ENCODE measurements at places on chromosomes 3 and 15.

- no peak for DNase-seq
Measured at GRCh38 chr3:52227117-52227516, 1.7 kb upstream of the TLR9 start.

GRCh38 chr3:140152851-140153639 lies 218.1 kb downstream of the CLSTN2 start:
- no peak for DNase-seq

DNA sequence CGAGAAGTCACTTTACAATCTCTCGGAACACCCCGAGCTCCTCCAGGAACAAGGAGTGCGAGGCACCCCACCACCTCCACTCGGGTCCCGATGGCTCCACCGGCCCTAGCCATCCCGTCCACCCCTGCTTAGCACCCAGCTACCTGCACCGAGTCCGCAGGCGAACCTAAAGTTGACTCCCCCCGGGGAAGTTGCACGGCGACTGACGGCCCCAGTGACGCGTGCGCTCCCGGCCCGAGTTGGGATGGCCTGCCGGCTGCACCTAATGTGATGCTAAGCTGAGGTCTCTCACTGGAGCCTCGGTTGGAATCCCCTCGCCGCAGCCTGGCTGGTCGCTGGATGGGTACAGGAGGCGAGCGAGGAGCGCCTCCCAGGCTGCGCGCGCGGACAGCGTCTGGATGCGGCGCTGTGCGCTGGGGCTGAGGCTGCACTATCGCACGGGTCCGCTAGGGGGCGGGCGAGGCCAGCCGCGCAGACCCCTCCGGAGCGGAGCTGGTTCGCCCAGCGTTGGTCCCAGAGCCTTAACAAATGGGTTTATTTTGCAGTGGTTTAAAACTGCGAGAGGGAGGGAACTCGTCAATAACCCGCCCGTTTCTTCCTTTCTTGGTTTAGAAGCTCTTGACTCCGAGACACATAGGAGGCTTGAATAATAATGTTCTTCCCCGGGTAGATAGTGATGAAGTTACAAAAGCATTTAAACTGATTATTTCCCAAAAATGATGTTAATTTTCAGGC lies at the start of gene OXTR:
OXTR (minus strand) TSS at position 526 of the 735 bp plus-strand sequence. CDS start 1,426 bp downstream, outside the sequence.
- DNase-seq = no peak

DNA sequence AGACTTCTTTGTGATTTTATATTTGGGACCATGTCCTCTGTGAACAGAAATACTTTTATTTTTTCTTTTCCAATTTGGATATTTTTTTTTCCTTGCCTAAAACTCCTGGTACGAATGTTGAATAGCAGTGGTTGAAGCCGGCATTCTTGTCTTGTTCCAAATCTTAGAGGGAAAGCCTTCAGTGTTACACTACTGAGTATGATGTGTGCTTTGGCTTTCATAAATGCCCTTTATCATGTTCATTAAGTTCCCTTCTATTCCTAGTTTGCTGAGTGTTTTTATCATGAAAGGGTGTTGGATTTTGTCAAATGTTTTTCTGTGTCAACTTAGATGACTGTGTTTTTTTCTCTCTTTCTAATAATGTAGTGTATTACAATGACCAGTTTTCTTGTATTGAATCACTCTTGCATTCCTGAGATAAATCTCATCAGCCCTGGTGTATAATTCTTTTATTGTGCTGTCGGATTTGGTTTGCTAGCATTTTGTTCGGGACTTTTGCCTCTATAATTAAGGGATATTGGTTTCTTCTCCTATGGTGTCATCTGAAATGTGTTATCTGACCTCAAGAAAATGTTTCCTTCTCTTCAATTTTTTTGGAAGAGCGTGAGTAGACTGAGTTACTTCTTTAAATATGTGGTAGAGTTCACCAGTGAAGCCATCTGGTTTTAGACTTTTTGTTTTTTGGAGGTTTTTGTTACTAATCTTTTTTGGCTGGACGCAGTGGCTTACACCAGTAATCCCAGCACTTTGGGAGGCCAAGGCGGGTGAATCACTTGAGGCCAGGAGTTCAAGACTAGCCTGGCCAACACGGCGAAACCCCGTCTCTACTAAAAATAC lies 33.3 kb downstream of the MAP1A start:
- DNase-seq = peak; percentile 76

DNA sequence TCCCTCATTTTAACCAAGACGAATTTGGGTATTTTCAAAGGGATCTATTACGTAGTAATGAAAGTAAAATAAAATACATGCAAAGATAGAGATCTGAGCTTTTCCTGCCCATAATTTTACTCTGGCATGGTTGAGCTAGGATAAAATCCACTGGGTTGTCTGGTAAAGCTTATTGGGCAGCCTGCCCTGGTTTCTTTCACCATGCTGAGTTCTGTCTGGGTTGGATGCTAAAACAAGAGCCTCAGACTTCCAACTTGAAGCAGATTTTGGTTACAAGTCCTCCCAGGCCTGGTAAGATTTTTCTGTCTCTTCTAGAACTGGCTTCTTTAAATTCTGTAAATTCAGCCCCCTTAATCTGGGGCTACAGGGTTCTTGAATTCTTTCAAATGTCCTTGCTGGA lies 86.8 kb downstream of the SAMMSON start:
- no peak for DNase-seq

DNA sequence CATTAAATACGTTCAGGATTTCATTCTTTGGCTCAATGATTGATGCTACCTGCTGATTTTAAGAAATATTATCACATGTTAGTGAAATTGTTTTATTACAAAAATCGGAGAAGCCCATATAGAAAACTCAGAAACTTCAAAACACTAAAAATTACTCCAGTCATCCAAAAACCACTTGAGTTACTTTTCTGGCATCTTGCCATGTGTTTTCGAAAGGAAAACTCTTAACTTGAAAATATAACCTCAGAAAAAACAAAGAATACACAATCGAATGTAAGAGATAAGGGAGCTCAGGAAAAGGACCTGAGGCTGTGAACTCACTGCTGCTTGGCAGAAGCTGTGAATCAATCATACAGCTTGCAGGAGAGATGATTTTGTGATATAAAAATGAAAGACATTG lies 151.3 kb upstream of the SLITRK3 start:
- DNase-seq = no peak

DNA sequence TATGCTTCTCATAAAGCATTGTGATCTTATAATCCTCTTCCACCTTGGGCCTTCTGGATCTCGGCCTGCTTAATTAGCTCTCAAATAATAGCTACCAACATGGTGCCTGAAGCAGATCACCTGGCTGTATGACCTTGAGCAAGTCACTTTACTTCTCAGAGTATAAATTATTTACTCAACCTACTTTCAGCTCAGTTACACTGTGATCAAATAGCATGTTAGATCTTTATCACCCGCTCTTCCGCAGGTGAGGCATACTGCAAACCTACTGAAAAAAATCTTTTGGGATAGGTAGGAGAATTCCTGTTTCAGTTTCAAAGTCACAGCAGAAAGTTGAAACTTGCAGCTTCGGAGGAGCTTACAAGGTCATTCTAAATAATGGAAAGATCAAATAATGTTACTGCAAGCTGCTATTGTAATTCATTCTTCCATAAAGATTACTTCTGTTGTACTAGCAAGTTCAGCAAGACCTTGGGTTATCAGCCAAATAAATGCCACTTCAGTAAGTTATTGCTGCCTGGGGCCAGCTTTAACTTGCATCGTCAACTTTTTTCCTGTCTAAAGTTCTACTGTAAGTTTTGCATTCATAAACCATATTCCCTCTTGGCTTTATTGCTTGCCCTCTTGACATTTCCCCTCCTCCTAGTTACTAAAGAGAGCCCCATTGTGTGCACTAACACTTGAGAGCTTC lies 268.4 kb upstream of the ATP11B start:
- DNase-seq = no peak

DNA sequence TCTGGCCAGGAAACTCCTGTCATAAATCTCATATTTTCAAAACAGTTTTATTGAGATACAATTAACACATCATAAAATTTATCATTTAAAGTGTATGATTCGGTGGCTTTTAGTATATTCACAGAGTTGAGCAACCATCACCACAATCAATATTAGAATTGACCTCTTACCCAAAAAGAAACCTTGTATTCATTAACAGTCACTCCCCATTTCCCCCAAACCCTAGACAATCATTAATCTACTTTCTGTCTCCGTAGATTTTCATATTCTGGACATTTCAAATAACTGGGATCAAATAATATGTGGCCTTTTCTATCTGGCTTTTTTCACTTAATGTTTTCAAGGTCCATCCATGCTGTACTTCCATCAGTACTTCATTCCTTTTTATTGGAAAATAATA lies 145.7 kb upstream of the RORA start:
- DNase-seq = no peak

- no peak for DNase-seq
Measured at GRCh38 chr3:183244219-183244618, 8.8 kb upstream of the B3GNT5 start.

DNA sequence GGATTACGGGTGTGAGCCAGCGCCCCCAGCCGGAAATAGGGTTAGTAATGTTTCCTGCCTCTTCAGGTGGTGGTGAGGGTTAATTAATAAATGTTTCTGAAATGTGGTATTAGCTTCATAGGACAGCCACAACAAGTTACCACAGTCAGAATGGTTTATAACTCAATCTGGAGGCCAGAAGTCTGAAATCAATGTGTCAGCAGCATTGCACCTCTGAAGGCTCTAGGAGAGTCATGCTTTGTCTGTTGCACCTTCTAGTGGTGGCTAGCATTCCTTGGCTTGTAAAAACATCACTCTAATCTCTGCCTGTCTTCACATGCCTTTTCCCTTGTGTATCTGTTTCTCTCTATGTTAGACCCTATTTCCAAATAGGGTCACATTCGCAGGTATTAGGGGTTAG lies 7.8 kb upstream of the RPSA start:
- no peak for DNase-seq

GRCh38 chr3:87805670-87806069 lies 253.1 kb downstream of the CGGBP1 start:
- DNase-seq = no peak

DNA sequence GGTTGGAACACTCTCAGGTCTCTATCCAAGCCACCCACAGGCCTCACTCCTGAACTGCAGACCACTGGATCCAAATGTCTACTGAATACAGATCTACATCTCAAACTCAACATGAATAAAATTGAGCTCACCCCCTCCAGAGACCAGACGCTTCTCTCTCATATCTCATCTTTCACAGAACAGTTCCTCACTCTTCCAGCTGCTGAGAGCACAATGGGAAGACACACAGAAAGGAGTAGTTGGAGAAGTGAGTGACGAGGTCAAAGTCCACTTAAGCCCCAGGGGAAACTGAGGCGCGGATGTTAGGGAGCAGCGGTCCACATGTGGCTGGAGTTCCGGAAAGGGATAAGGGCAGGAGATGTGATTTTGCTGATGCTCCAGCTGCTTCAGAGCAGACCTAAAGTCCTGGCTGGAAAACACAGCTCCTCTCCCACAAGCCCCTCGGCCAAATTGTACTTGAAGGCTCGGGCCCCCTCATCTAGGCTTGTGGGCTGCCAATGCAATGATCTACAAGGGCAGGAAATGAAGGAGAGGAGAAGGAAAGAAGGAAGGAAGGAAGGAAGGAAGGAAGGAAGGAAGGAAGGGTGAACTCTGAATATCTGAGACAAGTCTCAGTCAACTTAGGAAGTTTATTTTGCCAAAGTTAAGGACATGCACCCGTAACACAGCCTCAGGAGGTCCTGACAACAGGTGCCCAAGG lies 211.2 kb upstream of the TLE3 start:
- no peak for DNase-seq

- DNase-seq = no peak
Measured at GRCh38 chr3:1692428-1692827, 406.2 kb upstream of the CNTN4 start.

DNA sequence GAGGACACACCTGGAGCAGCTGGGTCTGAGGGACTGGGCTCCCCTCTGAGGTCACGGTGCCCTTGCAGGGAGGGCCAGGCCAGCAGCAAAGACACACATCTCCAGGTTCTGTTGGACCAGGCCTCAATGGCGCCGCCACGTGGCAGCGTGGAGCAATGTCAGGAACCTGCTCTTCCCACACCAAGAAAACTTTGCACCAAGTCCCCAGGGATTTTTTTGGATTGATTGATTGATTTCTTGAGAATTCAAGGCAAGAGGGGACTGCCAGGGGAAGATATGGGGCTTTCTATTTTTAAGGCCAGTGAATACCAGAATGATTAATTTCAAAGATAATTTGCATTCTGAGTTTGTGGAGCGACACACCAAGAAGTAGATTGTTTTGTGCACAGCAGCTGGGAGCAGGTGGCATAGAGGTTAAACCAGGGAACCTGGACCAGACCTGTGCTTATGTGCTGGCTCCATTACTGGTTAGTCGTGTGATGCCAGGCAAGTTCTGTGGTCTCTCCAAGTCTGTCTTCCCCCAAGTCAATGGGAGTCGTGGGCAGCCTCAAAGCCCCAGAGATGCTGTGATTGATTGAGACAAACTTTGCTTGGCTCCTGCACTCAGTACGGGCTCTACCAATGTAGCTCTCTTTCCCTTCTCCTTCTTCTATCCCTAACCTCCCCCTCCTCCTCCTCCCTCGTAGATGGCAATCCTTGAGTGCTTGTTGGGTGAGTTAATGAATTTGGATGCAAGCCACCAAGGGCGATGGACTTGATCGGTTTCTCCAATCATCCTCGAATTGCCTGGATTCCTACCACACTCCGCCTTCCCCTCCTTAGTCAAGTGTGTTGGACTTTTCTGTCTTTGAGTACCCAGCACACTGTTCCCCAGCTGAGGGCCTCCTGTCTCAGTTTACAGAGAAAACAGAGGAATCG lies 96.2 kb upstream of the TRPM1 start:
- no peak for DNase-seq

DNA sequence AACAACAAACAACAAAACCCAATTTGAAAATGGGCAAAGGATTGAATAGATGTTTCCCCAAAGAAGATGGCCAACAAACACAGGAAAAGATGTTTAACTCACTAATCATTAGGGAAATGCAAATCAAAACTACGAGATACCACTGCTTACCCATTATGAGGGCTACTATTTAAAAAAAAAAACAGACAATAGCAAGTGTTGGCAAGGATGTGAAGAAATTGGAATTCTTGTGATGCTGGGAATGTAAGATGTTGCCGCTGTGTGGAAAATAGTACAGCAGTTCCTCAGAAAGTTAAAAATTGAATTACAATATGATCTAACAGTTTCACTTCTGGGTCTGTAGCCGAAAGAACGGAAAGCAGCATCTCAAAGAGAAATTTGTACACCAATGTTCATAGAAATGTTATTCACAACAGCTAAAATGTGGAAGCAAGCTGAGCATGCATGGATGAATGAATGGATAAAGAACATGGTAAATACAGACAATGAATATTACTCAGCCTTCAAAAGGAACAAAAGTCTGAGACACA lies 121.9 kb downstream of the CHSY1 start:
- DNase-seq = no peak

- no peak for DNase-seq
Measured at GRCh38 chr15:81625896-81626295, 251.9 kb upstream of the TMC3 start.

- no peak for DNase-seq
Measured at GRCh38 chr3:196989721-196990262, 21.2 kb upstream of the PIGZ start.

- no peak for DNase-seq
Measured at GRCh38 chr3:176581589-176581988, 615.7 kb downstream of the TBL1XR1 start.

- DNase-seq = no peak
Measured at GRCh38 chr3:170679190-170679589, 93.3 kb upstream of the SLC7A14 start.

- peak; percentile 35 for DNase-seq
Measured at GRCh38 chr3:186536883-186537844, 7.0 kb downstream of the CRYGS start.

GRCh38 chr3:58800940-58801339 lies 134.4 kb upstream of the FAM3D start:
- DNase-seq = no peak
